ENCODE measurements at places on chromosomes 7 and 10.

DNA sequence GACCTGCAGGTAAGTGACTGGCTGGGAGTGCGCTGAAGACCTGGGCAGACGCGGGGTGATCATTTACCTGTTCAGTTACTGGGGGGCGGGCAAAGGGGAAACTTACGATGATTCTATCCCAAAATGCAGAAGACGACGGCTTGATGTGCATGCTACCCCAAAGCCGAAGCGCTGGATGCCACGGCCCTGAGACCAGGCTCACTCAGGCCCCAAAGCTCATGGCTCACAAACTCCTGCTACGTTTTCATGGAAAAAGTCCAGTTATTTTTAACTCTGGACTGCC, 200.6 kb downstream of the DIP2C start:
- DNase-seq, result no peak

GRCh38 chr10:51468424-51468823, 231.0 kb downstream of the CSTF2T start:
- no peak for DNase-seq

- DNase-seq, result no peak
Measured at GRCh38 chr7:105448181-105448580, 59.5 kb upstream of the SRPK2 start.

GRCh38 chr10:3429676-3430075, 257.1 kb upstream of the PITRM1 start:
- no peak for DNase-seq

GRCh38 chr7:69966766-69967591, 368.7 kb downstream of the AUTS2 start:
- DNase-seq, result no peak

GRCh38 chr10:23469596-23470237, 30.8 kb downstream of the OTUD1 start:
- DNase-seq, result no peak

- no peak for DNase-seq
Measured at GRCh38 chr10:36534471-36535002, 590.9 kb upstream of the ANKRD30A start.

DNA sequence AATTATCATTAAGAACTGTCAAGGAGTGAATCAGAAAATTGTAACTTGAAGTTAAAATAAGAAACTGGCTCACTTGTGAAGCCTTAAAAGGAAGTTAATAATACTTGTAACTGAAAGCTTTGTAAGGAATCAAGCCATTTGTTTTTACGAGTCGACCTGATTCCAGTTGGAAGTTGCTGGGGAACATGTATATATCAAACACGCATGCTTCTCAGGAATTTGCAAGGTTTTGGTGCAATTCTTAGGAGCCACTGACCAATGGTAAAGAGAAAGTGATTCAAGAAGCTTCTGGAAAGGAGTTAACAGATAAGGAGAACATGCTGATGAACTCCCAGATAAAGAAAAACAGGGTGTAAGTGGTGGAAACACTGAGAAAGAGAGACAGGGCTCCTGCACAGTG, 56.4 kb downstream of the ETV1 start:
- DNase-seq, result no peak

DNA sequence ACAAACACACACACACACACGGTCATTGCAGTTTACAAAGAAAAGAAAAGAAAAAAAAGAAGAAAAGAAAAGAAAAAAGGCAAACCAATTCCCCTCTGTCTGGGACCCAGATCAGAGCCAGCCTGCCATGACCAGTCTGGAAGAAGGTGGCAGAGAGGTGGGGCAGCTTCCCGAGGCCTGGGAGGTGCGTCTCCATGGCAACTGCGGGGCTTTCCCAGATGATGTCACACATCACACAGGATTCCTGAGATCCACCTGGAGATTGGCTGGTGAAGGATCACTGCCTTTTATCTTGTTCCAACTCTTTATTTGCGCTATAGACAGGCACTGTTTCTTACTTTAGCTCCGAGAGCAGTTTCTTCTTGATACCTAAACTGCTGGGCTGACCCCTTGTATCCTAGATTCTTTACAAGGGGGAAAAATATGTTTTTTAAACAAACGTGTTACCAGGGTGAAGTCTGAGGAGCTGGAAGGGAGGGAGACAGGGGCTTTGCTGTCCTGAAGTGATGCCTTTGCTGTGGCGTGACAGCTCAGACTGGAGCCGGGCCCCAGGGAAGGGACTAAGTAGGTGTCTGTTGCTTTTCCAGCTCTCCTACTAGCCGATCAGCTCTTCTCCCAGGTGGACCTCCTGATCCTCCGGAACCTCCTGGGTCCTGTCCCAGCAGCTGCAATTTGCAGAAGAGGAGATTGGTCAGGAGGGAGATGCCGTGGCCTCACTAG, 298.5 kb downstream of the KLF6 start:
- DNase-seq, result no peak

GRCh38 chr7:38229386-38229785, 44.0 kb downstream of the TARP start:
- no peak for DNase-seq

GRCh38 chr10:3746634-3747033, 38.4 kb downstream of the KLF6 start:
- no peak for DNase-seq

DNA sequence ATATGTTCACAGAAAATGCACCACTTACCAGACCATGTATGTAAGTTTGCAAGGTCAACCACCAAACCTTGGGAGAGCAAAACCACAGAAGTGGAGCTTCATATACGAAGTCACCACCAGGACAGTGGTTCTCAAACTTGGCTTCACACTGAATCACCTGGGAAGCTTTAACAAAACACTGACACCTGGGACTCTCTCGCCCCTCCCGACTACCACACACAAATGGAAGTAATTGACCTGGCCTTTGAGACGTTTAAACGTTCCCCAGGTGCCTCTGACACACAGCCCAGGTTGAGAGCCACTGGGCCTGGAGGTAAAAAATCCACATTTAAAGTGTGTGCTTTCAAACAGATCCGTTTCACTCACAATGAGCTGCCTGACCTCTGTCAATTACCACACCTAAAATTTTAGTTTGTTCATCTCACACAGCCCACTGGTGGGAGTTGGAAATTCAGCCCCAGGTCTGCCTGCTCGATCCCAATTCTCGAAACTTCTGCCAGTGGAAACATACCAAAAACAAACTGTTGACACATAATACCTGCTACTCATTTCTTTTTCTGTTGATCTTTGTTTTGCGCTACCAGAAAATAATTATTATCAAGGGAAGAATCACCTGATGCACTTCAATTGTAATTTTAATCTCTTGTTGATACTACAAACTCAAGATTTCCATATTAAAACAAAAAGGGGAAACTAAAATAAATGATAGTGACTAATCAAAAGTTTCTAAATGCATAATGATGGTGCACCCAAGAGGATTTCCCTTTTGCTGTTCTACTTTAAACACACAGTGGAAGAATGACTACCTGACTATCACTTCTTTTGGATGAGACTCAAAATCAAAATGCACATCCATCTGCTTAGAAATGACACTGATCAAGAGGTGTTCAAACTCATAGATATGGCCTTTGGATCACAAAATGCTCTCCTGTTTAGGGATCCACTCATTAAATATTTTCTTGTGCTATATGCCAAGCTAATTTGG, 26.6 kb downstream of the CDNF start:
- no peak for DNase-seq

GRCh38 chr7:151410405-151411390, 860 bp upstream of the WDR86 start:
- DNase-seq, result no peak

GRCh38 chr7:70693321-70693685, 438.6 kb upstream of the GALNT17 start:
- no peak for DNase-seq

DNA sequence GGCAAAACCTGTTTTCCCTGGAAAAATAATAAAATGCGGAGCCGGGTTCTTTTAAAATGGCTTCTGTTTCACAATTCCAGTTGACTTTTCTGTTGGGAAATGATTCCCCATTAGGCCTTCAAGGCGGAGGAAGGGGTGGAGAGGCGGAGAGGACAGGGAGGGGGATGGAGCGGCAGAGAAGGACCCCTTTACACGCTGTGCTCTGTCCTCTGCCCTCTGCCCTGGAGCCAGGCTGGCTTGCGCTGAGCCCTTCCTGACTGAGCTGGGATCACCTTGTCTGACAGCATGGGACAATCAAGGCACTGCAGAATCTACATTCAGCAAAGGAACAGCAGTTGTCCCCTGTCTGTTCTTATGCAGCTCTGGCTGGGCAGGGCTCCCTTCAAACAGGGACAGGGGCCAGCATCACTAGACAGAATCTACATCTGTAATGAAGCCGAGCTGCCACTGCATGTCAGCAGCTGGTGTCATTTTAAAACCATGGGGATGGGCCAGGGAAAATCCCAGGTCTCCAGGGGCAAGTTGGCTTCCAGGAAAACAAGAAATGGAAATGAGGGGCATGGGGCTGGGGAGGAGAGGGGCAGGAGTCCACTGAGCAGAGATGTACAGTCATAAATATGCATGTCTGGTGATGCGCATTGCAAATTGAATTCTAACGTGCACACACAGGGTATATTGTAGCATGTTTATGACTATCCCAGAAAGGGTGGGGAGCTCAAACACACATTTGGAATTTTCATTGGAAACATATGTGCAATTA, 120.0 kb downstream of the MKX start:
- no peak for DNase-seq

- DNase-seq, result no peak
Measured at GRCh38 chr10:123945325-123945920, 53.8 kb upstream of the CPXM2 start.

DNA sequence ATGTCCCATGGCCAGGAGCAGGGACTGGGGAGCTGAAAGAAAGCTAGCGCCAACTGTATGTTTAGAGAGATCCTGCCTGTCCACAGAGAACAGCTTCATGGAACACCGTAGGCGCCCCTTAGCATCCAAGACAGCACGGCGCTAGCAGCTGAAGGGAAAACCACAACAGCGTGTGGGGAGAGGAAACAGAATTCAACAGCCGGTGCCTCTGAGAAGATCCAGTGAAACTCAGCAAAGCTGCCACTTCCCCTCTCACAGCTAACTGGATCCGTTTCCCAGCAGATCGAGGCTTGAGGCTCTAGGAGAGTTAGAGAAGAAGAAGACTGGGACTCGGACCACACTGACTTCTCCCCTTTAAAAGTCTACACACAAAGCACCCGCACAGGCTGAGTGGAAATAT, 145.0 kb downstream of the MAD1L1 start:
- DNase-seq, result no peak

GRCh38 chr7:86926732-86927131, 132.7 kb downstream of the ELAPOR2 start:
- no peak for DNase-seq

DNA sequence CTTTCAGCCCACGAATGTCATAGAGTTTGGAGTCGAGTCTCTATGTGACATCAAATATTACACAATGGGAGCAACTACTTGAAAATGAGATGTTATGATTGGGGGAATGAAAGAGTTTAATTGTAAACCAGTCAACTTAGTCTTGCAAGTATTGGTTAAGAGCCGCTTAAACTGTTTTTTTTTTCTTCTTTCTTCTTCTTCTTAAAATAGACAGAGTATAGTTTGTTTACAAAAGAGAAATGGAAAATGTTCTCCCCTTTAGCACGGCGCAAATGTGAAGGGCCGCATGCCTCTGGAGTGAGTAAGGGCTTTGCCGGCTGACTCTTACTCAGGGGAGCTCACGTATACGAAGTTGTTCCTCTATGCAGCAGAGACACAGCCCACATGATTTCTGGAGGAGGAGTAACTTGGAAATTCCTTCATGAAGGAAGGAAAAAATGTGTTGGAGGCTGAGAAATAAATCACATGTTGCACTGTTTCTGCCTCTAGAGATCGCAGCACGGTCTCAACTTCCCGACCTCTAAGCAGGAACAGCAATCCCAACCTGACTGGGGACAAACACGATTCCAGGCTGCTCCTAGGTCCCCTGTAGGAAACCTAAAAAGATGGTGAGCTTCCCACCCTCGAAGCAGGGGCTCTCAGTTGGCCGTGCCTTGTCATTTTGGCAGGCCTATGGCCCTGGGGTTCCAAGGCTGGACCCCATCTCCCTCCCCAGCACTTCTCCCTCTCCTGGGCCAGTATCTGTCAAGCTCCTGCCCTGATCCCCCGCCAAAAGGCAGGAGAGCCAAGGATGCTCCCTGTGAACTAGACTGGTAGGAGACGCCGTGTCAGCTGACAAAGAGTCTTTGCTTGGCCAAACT, 44.8 kb downstream of the MYOF start:
- DNase-seq, result no peak

GRCh38 chr7:47154791-47155190, 427.1 kb downstream of the TNS3 start:
- no peak for DNase-seq

- no peak for DNase-seq
Measured at GRCh38 chr10:10914144-10914543, 103.5 kb upstream of the CELF2 start.

- no peak for DNase-seq
Measured at GRCh38 chr7:91852263-91852741, 28.2 kb downstream of the MTERF1 start.

DNA sequence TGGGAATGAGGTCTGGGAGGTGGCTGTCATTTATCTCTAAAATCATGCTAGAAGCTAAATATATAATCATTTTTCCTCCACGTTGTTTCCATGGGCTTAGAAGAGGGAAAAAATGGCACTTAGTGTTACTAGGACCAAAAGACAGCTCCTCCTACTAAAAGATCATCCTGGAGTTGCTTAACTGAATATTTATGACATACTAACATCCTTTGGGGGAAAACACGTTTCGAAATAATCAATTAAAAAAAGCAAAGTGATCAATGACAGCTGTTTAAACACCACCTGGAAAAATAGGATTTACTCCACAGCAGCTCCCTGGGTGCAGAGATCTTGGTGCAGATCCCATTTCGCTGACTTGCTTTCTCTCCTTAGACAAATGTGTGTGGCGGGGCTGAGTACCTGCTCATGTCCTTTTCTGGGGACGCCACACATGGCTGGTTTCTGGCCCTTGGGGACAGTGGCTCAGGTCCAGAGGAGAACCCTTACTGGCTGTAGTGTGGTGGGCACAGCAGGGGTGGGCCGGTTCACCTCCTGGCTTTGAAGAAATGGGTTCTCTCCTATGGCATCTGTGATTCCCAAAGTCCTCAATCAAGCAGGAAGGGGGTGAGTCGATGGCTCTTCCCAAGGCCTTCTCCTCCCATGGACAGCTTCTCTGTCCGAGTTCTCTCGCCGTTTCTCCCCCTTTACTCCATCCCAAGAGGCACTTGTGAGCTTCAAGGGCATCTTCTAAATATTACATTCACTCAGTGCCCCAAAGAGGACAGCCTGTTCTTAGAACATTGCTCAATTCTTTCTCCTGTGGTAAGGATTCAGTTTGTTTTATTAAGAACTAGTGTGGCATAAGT, 156.4 kb upstream of the KLF14 start:
- no peak for DNase-seq

DNA sequence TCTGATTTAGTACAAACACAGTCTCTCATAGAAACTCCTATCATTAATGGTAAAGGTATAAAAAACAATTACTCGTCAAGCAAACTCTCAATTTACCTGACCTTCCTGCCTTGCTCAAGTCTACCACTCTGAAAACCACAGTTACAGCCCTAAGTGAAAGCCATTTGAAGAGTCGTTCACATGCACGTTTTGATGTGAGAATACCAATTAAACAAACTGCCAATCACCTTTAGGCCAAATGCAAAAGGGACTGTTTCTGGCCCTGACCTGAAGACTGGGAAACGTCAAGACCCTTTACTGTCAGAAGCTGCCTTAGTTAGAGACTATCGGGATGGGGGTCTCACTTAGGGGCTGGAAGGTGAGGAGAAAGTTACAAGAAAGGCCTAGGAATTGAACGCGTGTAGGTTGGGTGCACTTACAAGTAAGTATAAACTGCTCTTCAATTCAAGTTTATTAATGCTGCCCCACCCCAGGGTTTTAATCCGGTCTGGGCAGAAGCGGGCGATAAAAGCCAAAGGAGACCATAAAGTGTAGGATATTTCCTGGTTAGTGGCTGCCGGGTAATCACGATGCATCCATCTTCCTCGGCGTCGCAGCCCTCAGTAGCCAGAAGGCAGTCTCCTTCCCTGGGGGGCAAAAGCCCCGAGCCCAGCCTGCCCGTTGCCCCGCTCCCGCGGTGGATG, 935 bp downstream of the TM9SF3 start:
- no peak for DNase-seq

All from stimulated activated CD8-positive, alpha-beta memory T cell treated with anti-CD3 and anti-CD28 coated beads, Interleukin-15, amount 100 ng/mL, for 4 hours (primary cell).